ENCODE measurements at places on chromosomes 4 and X.
A peak's percentile ranks its signal among the peaks of the same experiment; 100 is the strongest.

GRCh38 chrX:136477026-136477425 is 10.7 kb upstream of the BRS3 start:
- no peak for DNase-seq

- no peak for DNase-seq
Measured at GRCh38 chr4:158786121-158786601, 17.3 kb downstream of the FNIP2 start.

DNA sequence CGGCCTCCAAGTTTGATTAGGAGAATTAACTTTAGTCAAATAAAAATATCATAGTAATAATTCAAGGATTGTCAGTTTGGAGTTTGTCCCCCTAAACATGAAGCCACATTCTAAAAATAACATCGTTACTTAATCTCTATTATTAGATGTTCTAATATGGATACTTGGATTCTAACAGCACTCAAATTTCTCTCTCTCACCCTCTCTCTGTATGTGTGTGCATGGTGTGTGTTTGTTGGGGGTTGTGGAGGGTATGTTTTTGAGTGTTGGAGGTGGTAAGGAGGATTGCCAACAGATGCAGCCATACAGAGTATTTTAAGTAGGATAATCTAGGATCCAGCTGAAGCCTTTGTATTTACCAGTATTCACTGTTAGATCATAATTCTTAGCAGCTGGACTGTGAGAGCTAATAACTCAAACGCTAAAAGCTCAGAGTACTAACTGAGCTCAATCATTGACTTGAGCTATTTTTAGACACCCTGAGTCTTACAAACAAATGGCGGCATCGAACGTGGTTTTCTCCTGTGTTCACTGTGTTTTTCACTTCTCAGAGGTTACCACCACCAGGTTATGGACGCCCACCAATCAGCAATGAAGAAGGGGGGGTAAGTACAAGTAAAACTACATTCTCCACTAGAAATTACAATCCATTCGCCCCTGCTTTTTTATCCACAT is 8.8 kb downstream of the ENAM start:
- DNase-seq: no peak

DNA sequence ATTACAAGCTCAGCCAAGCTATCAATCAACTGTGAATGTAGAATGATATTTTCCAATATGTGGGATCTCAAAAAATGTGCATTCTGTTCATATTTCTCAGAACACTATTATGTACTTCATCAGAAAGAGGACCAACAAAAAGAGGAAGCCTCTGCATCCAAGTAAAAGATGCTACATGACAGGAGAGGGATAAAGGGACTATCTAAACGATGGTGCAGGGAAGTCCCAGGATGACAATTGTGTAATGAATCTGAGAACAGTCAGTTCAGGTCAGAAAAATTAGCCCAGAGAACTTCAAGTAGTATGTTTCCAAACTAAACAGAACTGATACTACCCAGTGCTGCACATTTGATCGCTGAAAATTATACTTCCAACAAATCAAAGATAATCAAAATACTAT is 127.0 kb downstream of the ZNF330 start:
- no peak for DNase-seq

DNA sequence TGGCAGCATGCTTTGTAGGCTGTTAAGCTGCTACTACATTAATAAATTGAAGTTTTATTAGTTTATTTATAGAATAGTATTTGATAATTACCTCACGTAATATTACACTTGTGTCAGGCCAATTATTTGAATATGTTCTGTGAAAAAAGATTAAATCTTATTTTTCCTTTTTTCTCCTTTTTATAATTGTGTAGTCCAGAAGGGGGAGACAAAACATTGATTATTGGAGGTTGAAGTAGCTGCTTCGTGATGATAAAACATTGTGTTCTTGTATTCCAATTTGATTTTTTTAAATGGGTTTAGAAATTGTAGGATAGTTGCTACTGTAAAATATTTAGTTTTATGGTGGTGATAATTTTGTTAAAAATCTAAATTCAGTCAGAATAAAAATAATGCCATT is 85.7 kb downstream of the DIAPH2 start:
- DNase-seq: no peak

GRCh38 chr4:122650148-122650547 is 29.3 kb upstream of the IL21 start:
- DNase-seq: no peak

DNA sequence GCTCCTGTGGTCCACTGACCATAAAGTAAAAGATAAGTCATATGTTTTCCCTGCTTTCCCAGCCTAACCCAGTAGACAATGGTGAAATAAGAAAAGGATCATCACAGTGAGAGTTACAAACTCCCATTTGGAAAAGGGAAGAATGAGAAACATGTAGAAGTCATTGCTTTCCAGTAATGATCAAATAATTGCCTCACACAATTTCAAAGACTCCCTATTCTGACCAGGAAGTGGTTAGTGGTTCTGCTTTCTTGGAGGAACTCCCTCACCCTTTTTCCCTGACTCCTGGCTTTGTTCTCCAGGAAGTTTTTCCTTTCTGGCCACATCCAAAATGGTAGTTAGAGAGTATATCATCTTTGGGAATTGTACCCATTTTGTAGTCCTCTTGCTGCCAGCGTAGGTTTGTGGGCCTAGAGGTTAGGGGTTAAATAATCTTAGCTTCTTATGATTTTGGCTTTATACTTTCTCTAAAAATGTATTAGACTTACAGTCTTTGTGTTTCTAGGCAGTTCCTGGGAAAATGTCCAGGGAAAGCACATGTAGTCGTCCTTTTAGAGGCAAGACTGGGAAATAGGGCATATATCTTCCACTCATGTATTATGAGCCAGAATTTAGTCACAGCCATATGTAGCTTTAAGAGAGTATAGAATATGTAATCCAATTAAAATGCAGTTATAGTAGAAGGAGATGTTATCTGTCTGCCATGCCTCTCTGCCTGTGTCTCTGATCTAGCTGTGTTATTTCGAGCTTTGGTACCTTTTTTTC is 10.5 kb downstream of the VAMP7 start:
- DNase-seq: no peak

DNA sequence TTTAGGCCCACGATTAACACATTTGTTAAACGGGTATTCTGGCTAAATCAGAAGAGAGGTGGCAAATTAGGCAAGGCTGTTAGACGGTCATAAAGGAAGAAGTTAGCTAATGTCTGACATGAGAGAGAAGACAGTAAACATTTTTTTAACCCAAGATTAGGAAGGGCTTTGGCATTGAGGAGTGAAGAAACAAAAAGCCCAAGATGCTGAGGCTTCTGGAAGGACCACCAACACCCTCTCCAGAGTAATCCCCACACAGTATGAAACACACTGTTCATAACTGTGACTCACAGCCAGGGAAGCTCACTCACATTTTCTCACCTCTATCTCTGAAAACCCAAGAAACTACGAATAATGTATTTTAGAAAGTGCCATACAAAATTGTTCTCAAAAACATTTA is 127.6 kb downstream of the AMELX start:
- DNase-seq: no peak

GRCh38 chr4:185128272-185129119 is 14.6 kb upstream of the SLC25A4 start:
- no peak for DNase-seq

GRCh38 chr4:165580351-165580905 is 201.6 kb downstream of the CPE start:
- peak; percentile 97 for DNase-seq

DNA sequence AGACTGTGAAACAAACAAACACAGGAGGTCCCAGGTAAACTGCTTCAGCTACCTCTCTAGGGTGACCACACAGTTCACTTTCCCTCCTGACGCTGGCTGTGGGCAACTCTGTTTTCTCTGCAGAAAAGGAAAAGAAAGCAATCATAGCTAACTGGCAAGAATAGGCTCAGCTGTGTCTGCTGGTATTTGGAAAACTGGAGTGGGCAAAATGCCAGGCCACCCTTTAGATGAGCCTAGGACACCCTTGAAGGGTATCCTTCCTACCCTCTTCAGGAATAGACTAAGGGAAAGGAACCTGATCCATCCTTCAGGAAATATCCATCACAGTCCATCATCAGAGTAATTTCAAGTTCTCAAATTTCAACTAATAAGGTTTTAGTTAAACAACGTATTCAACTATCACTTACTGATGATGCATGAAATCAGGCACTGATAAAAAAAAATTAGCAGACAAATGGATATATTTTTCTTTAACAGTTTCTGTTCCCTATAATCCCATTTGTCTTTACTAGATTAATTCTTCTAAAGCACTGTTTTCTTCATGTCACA is 60.9 kb downstream of the CAMK2D start:
- DNase-seq: no peak

GRCh38 chrX:45050558-45050957 is 150.1 kb downstream of the DIPK2B start:
- no peak for DNase-seq

DNA sequence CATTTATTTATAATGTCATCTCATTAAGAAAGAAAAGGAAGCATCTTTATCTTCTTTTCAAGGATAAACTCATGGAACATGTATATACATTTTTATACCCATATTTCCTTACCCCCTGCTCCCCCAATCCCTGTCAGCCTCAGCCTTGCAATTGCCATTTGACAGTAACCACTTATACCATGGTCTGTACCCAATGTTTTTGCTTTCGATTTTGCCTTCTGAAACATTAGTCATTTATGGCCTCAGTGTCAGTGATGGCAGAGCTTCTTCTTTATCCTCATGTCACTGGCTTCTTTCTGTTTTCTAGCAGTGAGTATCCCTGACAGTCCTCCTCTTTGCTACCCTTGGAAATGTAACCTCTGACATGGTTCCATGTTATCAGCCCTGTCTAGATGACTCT is 228.4 kb downstream of the SPRY1 start:
- DNase-seq: no peak

DNA sequence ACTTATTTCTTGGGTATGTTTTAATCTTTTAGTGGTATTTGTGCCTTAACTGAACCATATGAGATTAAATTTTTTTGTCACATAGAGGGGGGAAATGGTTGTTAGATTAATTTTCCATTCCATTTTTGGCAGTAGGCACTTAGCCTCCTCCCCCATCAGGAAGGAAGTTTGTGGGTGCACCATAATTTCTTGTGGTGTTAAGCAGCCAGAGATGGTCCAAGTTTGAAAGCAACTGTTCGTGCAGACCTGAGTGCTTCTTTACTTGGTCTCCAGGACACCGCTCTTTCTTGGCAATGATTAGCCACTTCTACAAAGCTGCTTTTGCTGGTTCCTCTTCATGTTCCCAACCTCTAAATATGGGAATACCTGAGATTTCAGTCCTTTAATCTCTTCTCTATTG is 92.7 kb upstream of the RPL34 start:
- no peak for DNase-seq

GRCh38 chr4:100461807-100462605 is 55.8 kb downstream of the EMCN start:
- no peak for DNase-seq

DNA sequence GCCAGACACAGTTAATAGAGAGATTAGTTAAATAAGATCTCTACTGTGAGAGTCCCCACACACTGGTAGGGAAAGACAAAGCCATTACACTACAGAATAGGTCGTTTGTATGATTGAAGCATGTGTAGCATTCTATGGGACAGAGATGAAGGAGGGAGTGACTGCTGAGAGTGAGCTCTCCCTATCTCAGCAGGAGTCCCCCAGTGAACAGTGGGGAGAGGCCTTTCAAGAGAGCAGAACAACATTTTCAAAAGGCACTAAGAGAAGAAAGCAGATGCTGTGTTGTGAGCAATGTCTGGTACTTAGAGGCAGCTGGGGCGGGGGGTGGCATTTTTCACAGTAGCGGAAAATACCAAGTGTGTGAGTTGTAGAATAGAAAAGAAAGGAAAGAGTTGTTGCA is 413.6 kb downstream of the AFF2 start:
- no peak for DNase-seq

- no peak for DNase-seq
Measured at GRCh38 chrX:115232933-115233496, 881 bp downstream of the LRCH2 start.

- no peak for DNase-seq
Measured at GRCh38 chr4:123522646-123523045, 126.1 kb downstream of the SPRY1 start.

DNA sequence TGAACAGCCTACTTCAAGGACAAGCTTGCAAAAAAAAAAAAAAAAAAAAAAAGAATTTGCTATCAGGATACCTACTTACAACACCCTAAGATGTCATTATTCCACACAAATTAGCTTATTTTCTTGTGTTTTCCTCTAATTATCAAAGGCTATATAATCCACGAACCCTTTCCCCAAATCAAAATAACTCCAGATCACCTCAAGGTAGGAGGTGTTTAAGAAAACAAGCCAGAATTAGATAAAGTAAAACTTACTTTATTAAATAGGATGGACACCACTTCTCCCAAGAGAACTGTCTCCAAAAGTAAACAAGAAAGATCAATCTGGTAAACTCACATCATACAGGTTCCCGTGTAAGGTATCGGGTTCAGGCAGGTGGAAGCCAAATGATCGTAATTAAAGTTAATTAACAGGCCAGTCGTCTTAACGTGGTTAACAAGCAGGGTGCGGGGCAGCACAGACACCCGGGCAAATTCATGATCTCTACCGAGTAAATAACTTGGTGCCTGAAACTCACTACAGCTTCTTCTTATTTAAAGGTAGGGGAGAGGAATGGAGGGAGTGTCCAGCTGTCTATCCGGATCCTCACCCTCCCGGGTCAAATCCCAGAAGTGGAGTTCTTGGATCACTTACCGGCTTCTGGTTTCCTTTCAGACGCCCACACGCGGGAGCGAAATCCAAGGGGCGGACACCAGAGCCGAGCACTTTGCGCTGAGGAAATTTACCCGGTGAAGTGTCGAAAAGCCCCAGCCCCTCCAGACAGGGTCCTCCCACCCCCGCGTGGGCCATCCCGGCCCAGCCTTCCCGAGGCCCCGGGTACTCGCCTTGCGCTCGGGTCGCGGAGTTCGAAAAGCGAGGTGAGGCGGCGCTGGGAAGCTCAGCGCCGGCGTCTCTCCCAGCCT is 708 bp downstream of the ARAP2 start:
- no peak for DNase-seq

- DNase-seq: no peak
Measured at GRCh38 chr4:169338241-169338640, 67.5 kb upstream of the SH3RF1 start.

GRCh38 chr4:15652191-15652590 is 3.0 kb downstream of the FBXL5 start:
- DNase-seq: no peak

DNA sequence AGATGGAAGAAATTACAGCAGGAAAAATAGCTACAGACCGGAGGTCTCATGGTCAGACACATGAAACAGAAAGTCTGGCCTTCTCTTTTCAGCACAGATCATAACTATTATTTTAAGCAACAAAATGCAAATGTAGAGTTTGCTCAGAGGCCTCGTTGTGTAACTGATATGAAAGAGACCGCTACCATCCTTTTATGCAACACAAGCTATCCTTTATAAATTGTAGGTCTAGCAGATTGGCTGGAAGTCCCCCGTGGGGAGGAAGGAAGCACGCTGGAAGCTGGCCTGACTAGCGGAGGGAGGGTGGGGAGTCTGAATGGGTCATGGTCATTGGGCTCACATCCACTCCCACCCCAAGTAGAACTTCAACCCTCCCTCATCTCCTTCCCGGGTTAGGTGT is 27.7 kb downstream of the DMP1 start:
- no peak for DNase-seq

- DNase-seq: no peak
Measured at GRCh38 chr4:138797646-138798045, 217.9 kb upstream of the NOCT start.

GRCh38 chr4:71608678-71609071 is 175.2 kb downstream of the GC start:
- DNase-seq: no peak

- DNase-seq: peak; percentile 2
Measured at GRCh38 chr4:99790796-99791617, 25.6 kb upstream of the DAPP1 start.

All from kidney epithelial cell (primary cell).